ENCODE measurements at places on chromosomes 7 and 10. TPM values are rescaled to one million over a fixed set of nuclear protein-coding genes. Genes with fewer than 3 reads are reported as not detected.

DNA sequence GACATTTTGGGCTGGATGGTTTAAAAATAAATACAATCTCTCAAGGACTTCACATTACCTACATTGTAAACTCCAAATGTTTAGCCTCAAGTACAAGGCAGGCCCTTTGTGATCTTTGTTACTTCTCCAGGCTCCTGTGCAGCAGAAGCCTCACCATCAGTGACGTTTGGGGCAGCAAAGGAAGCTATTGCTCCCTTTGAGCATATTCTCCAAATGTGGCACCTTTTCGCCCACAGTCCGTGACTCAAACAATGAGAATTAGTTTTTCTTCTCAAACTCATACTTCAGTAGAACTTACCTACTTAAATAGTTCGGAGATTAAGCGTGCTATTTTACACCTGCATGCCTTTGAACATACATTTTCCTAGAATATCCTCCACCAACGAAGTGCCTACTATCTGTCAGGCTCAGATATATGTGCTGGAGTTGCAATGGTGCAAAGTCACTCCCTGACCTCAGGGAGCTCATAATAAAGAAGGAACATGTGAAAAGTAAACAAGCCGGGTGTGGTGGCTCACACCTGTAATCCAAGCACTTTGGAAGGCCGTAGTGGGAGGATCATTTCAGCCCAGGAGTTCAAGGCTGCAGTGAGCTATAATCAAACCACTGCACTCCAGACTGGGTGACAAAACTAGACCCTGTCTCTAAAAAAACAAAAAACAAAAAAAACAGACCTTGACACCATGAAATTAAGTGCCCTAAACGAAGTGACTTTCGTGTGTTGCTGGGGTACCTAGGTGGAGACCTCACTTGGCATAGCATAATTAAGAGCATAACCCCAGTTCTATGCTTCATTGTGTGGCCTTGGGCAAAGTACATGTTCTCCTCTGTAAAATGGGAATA lies 1.2 kb upstream of the ABCF2 start:
- H3K27me3 ChIP-seq: no peaks in the 10 kb centered on the region
- H3K4me1 ChIP-seq: peaks cover 41% of the 10 kb centered on the region
- no peak overlapping the region for H3K27ac ChIP-seq
- no peak for DNase-seq
- H3K36me3 ChIP-seq: no peaks in the 10 kb centered on the region

Gene MAGI2
- total RNA-seq: 30.4 TPM

- no peak overlapping the region for H3K4me3 ChIP-seq
- no peak overlapping the region for H3K27ac ChIP-seq
- H3K36me3 ChIP-seq: no peaks in the 10 kb centered on the region
- H3K4me1 ChIP-seq: no peaks in the 10 kb centered on the region
- no peaks in the 10 kb centered on the region for H3K27me3 ChIP-seq
These were observed 104.3 kb downstream of the PRKG1 start for GRCh38 chr10:51178634-51179033.

DNA sequence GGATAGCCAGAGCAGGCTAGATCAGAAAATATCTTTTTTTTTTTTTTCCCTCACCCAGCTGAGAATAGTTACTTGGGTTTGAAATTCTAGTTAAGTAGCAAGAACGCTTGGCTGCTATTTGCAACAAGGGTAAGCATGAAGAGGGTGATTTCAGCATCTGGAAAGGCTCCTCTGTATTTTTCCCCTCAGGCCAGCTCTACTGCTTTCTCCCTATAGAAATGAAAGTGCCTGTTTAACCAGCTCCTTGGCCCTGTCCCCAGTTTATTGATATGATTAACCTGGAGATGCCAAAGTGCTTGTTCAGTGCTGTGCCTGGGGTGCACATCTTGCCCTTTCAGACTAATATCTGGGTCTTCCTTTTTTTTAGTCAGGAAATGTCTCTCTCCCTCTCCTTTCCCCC lies 37.1 kb downstream of the AP3M1 start:
- H3K36me3 ChIP-seq: peaks cover 89% of the 10 kb centered on the region
- H3K4me3 ChIP-seq: no peak overlapping the region
- no peaks in the 10 kb centered on the region for H3K4me1 ChIP-seq
- no peaks in the 10 kb centered on the region for H3K27me3 ChIP-seq

Gene OPN4
- total RNA-seq: not detected

GRCh38 chr7:108253275-108254044 lies 123.3 kb upstream of the LAMB4 start:
- H3K4me1 ChIP-seq: peaks cover 12% of the 10 kb centered on the region
- H3K27me3 ChIP-seq: no peaks in the 10 kb centered on the region
- H3K4me3 ChIP-seq: no peak overlapping the region
- no peak for DNase-seq

Gene ENTPD1
- 22.7 TPM for total RNA-seq

- no peaks in the 10 kb centered on the region for H3K4me1 ChIP-seq
- H3K36me3 ChIP-seq: no peaks in the 10 kb centered on the region
- DNase-seq: no peak
- no peaks in the 10 kb centered on the region for H3K27me3 ChIP-seq
- no peak overlapping the region for H3K4me3 ChIP-seq
These were observed 294.7 kb downstream of the TCF7L2 start for GRCh38 chr10:113244750-113245149.

- H3K27ac ChIP-seq: no peak overlapping the region
- no peaks in the 10 kb centered on the region for H3K4me1 ChIP-seq
- H3K4me3 ChIP-seq: no peak overlapping the region
- H3K36me3 ChIP-seq: no peaks in the 10 kb centered on the region
These were observed 332.1 kb upstream of the MAGI2 start for GRCh38 chr7:79785556-79785955.

DNA sequence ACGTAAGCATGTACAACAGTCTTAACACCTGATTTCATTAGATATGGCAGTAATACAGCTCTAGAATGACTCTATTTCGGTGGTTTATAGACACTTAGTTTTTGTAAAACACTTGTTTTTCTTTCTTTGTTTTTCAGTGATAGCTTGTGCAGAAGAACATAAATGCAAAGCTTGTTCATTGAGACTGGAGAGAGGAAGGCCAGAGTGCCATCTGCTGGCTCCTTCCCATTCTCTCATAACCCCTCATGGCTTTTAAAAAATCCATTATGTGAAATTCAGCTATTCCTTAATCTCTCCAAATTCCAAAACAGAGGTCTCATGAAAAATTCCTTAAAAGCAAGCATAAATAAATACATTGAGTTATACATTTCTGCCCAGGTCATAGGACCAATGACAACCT lies 76.3 kb downstream of the CACNB2 start:
- H3K36me3 ChIP-seq: no peaks in the 10 kb centered on the region
- H3K27me3 ChIP-seq: no peaks in the 10 kb centered on the region
- no peak overlapping the region for H3K4me3 ChIP-seq
- no peak for DNase-seq
- H3K27ac ChIP-seq: no peak overlapping the region

GRCh38 chr7:115088893-115089292 lies 167.0 kb downstream of the MDFIC start:
- H3K27ac ChIP-seq: no peak overlapping the region
- no peaks in the 10 kb centered on the region for H3K27me3 ChIP-seq
- H3K4me1 ChIP-seq: peaks cover 19% of the 10 kb centered on the region
- no peaks in the 10 kb centered on the region for H3K36me3 ChIP-seq
